Renal pelvis (tissue), 12 donors: ENCODE measurements at places on chromosomes 2 and 18. TPM values are rescaled to one million over a fixed set of nuclear protein-coding genes. Genes with fewer than 3 reads are reported as not detected.
A peak's percentile ranks its signal among the peaks of the same experiment; 100 is the strongest.

The RAB6C gene
- 0.04 TPM for polyA plus RNA-seq

The TFCP2L1 gene
- polyA plus RNA-seq = 68.7 TPM

The G6PC2 gene
- not detected for polyA plus RNA-seq

The TMEFF2 gene
- polyA plus RNA-seq = 12.3 TPM

The FOXI3 gene
- polyA plus RNA-seq = 0.18 TPM

The ABCB11 gene
- 0.09 TPM for polyA plus RNA-seq

DNA sequence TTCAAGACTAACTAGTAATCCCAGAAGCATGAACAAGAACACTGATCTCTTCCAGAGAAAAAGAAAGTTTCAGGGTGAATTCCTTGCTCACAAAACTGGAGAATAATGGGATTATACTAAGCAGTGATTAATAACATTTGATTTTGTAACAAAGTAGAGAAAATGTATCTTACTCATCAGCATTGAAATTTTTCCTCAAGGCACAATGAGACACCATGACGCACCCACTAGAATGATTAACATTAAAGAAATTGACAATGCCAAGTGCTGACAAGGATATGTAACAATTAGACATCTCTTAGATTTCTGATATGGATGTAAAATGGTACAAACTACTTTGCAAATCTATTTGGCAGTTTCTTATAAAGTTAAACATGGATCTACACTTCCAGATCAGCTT, 101.1 kb upstream of the EPHA4 start:
- no peak for DNase-seq

DNA sequence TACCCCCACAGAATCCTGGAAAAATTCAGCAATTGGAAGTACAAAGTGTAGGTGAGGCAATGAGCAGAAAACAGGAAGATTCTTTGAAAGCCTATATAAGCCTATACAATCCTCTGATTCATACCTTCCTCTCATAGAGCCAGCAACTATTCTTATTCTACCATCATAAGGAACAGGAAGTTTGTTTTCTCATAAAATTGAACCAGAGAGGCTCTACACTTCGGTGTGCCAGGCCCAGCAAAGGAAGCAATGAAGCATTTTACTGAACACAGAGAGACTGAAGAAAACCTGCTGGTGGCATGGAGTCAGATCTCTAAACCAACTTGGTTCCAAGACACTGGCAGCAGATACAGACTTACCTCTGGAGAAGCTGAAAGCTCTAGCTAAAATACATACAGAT, 18.7 kb downstream of the CASP8 start:
- DNase-seq = no peak

DNA sequence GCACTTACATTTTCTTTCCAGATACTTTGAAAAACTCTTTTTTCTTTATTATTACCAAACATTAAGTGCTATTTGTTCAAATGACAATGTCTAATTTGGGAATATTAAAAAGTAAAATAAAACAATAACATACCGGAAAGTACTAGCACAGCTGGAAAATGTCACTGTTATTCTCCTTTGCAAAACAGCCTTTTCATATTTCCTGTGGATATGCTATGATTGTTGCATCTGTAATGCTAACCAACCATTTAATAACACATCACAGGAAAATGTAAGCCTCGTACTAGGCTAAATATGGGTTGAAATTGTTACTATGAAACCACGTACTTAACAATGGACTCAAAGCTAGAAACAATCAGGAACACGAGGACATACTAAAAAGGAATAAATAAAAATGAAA, 298.1 kb downstream of the CBLN2 start:
- peak; percentile 23 for DNase-seq

GRCh38 chr2:176856683-176857082, 355.9 kb upstream of the HNRNPA3 start:
- DNase-seq = no peak

DNA sequence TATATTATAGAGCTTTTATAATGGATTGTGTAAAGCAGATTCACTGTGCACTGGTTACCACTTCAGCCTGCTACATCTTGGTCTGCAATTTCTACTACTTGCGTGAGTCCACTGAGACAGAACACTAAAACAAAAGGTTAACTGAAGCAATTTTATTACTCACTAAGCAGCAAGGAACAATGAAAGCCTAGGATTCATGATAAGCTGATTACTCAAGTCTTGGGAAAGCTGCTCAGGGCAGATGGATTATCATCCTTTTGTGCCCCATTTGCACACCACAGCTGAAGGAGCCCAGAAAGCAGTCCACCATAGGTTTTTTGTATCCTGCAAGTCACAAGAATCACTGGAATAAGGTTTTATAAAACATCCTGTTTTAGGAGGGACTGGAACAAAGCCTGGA, 1215.2 kb upstream of the TMEFF2 start:
- DNase-seq = no peak

GRCh38 chr2:172370821-172371455, 56.4 kb upstream of the ITGA6 start:
- no peak for DNase-seq

- no peak for DNase-seq
Observed at GRCh38 chr18:31990823-31991222, 27.8 kb upstream of the RNF125 start.

DNA sequence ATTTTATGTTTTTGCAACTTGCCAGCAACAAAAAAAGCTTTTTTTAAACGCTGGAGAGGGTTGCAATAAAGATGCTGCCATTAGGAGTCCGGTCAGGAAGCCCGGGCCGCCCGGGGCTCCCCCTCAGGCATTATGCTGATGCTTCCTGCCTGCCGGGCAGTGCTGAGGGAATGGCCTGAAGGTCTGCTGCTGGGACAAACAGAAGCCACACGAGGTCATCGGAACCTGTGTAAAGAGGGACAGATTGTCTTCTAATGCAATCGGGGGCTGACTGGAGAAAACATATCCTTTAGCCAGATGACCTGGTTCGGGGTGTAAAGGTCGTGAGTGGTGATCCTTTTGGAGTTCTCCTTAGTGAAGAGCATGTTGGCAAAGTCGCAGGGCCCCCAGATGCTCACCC, 2.3 kb downstream of the IMPA2 start:
- no peak for DNase-seq
